ENCODE measurements at places on chromosomes 16 and 17.

DNA sequence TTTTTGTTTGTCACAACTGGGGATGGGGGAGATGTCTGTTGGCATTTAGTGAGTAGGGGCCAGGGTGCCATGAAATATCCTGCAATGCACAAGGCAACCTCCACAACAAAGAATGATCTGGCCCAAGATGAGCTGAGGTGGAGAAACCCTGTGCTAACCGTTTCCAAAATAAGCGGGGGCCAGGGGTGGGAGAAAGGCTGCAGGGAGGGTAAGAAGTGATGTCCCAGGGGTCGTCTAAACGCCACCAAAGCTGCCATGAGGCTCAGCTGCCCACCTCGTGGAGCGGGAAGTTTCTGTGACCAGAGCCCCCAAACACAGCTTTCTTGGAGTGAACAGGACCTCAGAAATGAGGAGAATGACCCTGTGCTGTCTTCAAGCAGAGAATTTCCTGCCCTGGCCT is 76.5 kb upstream of the CDH5 start:
- DNase-seq, result no peak

GRCh38 chr17:59829217-59830006 is 63.3 kb downstream of the TUBD1 start:
- peak; percentile 41 for DNase-seq

- DNase-seq, result no peak
Observed at GRCh38 chr17:55964191-55964590, 189.1 kb upstream of the ANKFN1 start.

DNA sequence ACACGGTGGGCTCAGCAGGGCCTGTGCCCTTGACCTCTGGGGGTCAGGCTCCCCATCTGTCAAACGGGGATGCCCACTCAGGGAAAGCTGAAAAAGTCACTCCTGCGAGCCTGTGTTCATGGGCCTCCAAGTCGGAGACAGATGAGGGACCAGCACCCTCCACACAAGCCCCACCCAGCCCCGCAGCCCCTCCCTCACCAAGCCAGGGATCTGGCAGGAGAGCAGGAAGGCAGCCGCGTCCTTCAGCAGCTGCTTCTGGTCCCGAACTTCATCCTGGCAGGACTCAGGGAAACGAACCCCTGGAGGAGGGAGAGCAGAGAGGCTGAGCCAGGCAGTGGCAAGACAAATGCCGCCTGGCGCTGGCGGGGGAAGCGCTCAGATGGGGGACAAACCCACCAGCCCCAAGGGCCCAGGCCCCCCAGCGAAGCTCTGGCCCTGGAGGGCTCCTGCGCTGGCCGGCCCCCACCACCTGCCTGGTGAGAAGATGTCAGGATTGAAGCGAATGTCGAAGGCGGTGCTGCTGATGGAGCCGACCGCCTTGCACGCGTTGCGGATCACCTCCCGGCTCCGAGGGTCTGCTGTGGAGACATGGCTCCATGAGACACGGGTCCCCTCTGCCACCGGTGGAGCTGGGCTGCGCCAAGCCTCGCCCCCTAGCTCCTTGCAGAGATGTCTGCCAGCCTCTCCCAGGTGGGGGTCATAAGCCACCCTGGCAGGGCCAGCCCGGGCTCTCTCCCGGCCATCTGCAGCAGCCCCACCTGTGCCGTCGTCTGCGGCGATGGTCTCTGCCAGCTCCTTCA is 15.4 kb downstream of the CLUH start:
- DNase-seq, result no peak

DNA sequence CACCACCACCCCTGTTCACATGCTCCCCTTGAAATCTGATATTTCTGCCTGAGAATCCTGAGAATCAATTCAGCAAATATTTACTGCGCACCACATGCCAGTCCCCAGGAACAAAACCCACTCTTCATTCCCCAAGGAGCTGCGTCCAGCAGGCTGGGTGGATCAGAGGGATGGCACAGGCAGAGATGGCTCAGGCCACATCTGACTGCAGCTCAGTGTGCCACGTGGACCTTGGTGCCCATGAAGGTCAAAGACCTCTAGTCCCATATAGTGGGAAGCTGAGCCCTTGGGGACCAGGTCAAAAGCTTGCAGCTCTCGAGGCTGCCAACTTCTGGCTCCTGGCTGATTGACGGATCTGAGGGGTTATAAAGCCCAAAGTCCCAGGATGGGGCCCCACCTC is 31.8 kb downstream of the CD300LF start:
- no peak for DNase-seq

- no peak for DNase-seq
Observed at GRCh38 chr17:49132699-49133364, at the start of gene B4GALNT2. TSS of gene B4GALNT2 (plus strand) at chr17:49132769. CDS start at chr17:49132793, 24 bp downstream.

DNA sequence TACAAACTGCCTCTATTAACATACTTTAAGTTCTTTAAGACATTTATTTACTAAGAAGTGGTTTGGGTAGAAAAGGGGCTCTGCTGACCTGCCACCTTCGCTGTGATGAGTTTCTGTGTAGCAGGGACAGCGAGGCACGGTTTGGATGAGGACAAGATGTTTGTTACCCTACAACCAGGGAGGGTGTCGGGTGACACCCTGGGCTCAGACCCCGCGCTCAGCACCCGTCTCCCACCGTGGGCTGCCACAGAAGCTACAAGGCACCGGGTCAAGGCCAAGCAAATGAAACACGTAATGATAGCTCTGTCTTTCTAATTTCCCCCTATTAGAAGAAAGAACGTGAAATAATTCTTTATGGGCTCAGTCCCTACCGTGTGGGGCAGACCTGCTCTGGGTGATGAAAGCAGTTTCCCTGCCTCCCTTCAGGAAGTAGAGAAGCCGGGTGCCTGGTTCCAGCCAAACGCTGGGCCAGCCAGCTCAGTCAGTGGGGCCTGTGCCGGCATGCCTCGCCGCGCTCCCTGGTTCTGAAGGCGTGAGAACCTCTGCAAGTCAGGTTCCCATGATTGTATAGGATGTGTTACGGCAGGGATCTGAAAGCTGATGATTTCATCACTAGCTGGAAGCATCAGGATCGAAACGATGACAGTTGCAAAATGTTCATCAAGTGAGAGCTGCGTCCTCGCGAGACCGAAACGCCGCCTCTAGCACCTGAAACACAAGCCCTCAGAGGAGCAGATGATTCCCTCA is 3.9 kb downstream of the ZNF750 start:
- DNase-seq, result no peak

GRCh38 chr16:11327277-11328171 is 17.7 kb upstream of the RMI2 start:
- DNase-seq, result no peak

- no peak for DNase-seq
Observed at GRCh38 chr16:85576944-85577343, 36.2 kb upstream of the GSE1 start.

All from HEK293T (cell line).